Muscle of arm (tissue), 14 donors: ENCODE measurements at places on chromosomes 2 and 18.

DNA sequence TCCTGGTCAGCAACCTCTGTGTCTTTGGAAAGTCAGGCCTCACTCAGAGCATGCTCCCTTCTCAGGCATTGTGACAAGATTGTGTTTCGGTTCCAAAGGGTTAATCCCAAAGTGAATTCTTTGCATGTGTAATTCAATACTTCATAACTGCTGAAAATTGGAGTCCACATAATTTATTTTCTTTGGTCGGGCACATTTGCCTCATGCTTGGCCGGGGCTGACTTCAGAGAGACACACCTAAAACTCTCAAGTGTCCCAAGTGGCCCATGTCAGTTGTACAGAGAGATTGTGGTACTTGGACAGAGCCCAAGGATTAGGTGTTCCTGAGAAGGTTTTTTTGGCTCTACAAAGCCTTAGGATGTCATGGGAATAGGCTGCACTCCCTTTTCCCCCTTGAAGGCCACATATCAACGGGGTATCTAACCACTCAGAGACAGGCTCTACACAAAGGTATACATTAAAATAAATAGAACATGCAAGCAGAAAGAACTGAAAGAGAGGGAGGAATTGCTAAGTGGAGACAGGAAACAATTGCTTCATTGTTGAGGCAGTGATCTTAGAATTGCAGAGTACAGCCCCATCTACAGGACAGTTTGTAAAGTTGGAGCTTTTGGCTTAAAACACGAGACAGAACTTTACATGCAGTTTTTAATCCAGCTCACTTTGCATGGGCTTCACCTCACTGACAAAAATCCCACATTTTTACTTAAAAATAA is 1232.3 kb upstream of the ZEB2 start:
- peak; percentile 72 for DNase-seq

- DNase-seq = no peak
These were observed 30.2 kb upstream of the CETN1 start for GRCh38 chr18:549967-550366.

DNA sequence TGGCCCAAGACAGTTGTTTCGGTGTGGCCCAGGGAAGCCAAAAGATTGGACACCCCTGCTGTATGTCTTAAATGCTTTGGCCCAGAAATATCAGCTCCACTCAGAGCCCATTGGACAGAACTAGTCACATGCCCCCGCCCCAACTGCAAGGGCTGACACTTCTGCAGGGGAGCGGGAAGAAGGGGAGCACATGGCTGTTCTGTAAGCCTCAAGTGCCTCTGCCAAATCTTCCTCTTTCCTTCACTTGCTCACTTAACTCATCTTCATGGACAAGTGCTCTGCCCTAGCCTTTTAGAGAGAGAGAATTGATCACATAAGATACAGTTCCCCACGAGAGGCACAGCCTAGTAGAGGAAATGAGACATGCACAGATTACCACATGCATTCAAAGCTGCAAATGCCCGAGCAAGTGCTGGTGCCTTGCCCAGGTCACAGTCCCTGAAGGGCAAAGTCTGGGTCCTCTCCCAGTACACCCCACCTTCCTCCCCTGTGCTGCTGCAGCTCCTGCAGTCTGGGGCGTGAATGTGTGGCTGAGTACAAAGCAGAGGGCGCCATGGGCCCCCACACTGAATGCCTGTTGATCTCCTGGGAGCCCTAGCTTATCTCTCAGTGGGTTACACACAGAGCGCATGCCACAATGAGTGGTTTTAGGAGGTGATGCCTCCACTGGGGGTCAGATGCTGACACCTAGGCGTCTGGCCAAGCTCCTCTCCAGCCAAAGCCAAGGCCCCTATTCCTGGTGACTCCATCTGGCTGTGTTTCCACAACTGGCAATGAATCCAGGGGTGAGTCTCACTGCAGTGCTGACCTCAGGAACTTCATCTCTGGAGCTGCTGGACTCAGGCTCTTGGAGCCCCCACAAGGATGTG is 135.3 kb downstream of the CTIF start:
- no peak for DNase-seq

- no peak for DNase-seq
These were observed 43.9 kb downstream of the ACSL3 start for GRCh38 chr2:222904557-222905258.

GRCh38 chr2:53867169-53867568 is 7.4 kb upstream of the GPR75 start:
- no peak for DNase-seq

GRCh38 chr2:108982259-108982679 is 6.8 kb downstream of the EDAR start:
- no peak for DNase-seq

GRCh38 chr18:75257605-75258004 is 47.0 kb downstream of the TSHZ1 start:
- DNase-seq = no peak

DNA sequence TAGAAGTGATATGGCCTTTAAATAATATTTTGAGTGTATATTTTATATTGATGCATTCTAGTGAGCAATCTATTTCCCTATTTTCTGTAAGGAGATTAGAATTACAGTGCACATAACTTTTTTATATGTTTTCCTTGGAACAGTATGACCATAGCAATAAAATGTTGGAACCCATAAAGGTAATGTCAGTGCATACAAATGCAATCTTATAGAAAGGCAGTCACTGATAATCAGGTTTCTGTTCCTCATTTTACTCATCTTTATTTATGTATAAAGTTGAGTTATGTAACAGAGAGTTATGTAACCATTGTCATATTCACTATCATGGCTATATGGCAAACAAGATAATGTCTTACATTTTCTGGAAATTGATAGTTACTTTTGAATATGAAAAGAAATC is 179.9 kb upstream of the NETO1 start:
- no peak for DNase-seq

DNA sequence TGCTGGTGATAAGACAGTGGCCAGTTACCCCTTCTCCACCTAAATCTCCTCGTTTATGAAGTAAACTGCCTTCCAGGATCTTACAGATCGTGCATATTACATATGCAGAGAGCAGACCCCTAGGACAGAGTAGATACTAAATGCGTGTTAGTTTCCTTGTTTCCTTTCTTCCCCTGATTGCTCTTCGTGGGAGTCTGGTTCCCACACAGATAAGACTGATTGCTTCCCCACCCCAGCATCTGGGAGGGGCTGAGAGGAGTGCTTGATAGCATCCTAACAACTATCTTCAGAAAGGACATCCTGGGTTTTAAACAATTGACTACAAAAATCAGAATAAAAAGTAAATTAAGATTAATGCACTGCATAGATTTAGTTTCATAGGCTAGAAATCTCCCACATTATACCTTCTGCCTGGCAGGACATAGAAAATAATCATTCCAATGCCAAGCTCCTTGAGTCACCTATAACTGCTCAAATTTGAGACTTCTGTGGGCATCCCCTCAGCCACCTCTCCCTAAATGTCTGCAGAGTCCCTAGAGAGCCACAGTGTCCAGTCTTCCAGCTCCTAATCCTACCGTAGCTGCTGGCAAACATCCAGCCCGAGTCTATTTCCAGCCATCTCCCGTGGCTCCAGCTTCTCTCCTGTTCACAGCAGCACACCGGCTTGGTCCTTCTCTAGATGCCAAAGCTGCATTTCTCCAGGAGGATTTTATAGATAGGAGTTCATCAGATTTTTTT is 128.3 kb downstream of the LRRC30 start:
- DNase-seq = no peak

DNA sequence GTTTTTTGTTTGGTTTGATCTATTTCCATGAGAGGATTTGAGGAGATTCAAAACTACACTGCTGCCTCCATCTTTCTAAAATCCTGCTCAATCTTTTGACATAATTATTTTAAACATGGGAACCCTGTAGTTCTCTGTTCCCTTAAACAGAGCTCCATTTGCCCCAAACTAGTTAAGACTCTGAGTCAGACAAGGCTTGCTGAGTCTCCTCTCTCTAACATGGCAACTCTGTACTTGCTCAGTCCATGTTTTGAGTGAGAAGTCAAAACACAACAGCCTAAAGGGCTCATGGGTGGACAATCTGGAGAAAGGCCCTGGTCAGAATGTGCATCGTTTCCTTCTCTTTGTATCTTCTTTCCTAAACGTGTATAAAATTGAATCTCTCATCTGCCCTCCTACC is 7.1 kb upstream of the STAMBP start:
- no peak for DNase-seq

DNA sequence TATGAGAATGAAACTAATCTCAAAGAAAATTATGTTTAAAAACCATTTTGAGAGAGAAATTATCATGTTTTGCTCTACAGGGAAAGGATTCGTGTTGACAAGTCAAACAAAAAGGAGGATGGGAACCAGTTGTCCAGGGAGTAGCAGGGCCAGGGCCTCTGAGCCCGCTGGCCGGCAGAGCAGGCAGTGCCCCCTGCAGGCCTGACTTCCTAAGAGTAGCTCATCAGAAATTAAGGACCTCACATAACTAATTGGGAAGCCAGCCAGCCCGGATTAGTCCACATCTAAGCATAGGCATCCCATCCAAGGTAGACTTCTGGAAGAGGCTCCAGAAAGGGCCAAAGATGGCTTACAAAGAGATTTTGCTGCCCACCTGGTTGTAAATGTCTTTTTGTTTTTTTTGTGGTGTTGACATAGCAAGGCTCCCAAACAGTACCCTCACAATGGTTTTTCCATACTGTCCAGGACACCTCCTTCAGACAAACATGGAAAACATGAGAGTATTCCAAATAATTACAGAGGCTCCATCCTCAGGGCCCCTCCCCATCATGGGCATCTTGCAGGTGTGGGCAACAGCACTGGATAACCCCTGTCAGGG is 241.2 kb upstream of the TANK start:
- no peak for DNase-seq

GRCh38 chr18:69680123-69680522 is 267.6 kb downstream of the CD226 start:
- DNase-seq = no peak

GRCh38 chr2:65863713-65864112 is 431.3 kb upstream of the SPRED2 start:
- no peak for DNase-seq

DNA sequence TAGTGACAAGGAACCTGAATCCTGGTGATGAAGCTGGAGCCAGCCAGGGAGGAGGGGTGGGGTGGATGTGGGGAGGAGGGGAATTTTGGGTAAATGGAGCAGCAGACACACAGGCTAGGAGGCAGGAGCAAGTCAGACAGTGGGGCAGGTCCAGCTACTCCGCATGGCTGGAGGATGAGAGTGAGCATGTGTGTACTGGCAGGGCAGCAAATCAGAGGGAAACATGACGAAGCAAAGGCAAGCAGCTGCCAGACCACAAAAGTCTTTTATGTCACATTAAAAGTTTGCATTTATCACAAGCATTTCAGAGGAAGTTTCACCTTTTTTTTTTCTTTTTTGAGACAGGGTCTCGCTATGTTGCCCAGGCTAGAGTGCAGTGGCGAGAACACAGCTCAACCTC is 11.9 kb upstream of the KIDINS220 start:
- no peak for DNase-seq

GRCh38 chr18:30358555-30358954 is 684.0 kb downstream of the DSC3 start:
- no peak for DNase-seq

- DNase-seq = peak; percentile 29
These were observed 65.8 kb upstream of the ZNF804A start for GRCh38 chr2:184532551-184532950.

DNA sequence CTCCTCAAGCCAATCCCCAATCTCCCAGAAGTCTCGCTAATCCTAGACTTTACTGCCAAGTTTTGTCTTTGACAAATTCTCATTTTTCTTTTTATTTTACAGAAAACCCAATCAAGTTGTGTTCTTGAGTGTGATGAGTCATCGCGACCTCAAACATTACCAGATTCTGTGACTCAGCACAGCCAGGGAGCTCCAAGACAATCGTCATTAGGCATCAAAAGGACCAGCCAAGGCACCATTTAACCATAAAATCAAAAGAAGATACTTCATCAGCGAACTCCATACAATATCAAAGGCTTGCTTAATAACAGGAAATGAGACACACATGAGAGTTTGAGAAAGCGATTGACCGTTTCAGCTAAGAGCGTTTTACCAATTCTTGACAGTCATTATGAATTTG is 146.2 kb upstream of the AGAP1 start:
- DNase-seq = no peak

GRCh38 chr2:42844901-42845821 is 52.8 kb upstream of the HAAO start:
- DNase-seq = no peak

GRCh38 chr18:7890075-7890474 is 323.0 kb downstream of the PTPRM start:
- DNase-seq = peak; percentile 61

DNA sequence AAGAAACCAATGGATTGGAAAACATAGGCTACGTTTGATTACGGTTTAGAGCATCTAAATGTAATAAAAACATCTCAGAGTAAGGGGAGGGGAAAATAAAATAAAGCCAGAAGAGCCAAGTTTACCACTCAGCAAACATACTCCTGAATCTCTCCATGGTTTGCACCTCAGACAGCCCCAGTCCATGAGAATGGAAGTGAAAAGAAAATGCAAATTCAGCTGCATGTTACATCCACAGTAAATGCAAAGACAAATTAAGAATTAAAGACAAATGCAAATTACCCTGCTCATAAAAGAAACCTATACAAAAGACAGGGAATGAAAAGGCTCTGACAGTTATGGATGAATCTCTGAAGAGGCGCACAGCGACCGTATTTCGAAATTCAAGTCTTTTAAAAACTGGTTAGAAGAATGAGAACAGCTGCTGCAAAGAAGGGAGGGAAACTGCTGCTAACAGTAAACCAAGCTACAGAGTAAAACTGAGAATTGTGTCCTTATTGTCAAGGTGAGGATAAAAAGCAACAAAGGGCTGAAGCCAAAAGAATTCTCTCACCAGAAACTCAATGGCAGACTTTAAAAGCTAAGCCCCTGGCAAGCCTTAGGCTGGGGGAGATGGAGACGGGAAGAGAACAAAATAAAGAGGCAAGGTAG is 197.9 kb upstream of the ACVR2A start:
- no peak for DNase-seq

GRCh38 chr2:205612636-205613035 is 69.7 kb upstream of the NRP2 start:
- DNase-seq = no peak

- no peak for DNase-seq
These were observed 39.4 kb downstream of the MYT1L start for GRCh38 chr2:2291500-2292260.

GRCh38 chr18:56490942-56491341 is 147.4 kb downstream of the TXNL1 start:
- DNase-seq = no peak
